ENCODE measurements at places on chromosomes 2 and 18.

DNA sequence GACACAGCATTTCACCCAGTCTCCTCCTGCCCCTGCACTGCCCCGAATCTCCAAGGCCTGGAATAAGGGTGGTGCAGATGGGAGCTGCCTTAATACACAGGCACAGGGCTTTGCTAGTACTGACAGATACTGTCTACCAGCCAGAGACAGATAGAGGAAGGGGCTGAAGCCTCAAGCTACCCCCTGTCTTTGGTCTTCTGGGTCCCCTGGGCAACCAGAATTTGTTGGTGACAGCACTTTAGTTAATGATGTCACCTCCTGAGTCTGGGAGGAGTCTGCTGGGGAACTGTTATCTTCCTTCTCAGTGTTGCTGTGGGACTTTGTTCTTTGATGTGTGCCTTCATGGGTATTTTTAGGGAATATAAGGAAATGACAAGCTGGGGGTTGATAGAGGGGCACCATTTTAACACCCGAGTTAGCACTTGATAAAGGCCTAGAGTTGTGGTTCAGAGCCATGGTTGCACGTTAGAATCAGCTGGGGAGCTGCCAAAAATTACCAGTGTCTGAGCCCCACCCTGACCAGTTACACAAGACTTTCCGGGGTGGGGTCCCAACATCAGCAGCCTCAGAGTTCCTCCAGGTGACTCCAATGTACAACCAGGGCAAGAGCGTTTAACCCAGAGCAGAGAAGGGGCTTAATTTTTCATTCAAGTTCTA, 136.8 kb downstream of the SMAD7 start:
- no peak for DNase-seq

- peak; percentile 35 for DNase-seq
Observed at GRCh38 chr2:118197011-118197675, 108.9 kb downstream of the INSIG2 start.

DNA sequence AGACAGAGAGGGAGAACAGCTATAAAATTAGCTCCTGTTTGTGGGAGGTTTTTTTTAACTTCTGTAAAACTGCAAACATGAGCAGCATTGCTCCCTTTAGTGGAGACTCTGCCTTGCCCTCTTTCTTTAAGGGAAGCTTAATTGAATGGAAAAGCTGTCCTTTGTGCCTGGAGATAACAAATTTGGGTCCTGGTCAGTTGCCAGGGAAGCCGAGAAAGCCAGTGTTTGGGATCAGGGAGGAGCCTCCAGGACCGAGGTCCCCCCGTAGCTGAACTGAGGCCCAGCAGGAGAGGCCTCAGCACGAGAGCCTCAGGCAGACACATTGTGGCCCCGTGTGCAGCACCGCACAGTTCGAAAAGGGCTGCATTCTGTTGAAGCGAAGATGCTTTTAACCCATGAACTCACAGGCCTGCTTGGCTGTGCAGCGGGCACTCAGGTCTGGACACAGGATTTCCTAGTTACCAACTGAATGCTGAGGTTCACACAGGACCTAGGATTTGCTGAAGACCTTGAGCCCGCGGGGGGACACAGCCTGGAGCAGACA, 369.7 kb downstream of the DCDC2C start:
- DNase-seq: no peak

- no peak for DNase-seq
Observed at GRCh38 chr2:79782576-79783452, 270.0 kb downstream of the CTNNA2 start.

- DNase-seq: no peak
Observed at GRCh38 chr2:233672886-233673285, 1.2 kb downstream of the UGT1A9 start.

- no peak for DNase-seq
Observed at GRCh38 chr2:119553687-119554344, 9.6 kb downstream of the CFAP221 start.

DNA sequence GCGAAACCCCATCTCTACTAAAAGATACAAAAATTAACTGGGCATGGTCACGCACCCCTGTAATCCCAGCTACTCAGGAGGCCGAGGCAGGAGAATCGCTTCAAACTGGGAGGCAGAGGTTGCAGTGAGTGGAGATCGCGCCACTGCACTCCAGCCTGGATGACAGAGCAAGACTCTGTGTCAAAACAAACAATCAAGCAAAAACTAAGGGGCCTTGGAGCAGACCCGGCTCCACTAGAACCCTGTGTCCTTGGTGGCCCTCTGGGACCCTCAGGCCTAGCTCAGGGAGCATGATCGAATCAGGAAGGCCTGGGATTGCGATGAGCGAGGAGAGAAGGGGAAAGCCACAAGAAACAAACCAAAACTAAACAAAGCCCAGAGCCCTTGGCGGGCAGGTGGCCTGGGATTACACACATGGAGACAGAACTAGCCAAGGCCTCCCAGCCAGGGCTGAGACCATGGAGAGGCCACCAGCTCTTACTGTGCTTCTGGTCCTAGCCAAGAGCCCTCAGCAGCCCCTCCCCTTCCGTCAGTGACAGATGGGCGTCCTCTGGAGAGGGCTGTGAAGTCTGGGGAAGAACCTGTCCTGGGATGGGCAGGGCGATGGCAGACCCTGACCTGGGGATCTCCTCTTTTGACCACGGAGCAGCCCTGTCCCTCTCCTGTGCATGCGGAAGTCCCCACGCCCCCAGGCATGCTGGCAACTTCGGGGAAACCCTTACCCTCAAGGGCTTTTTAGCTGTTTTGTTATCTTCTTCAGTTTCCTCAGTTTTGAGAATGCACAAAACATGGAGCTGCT, 27.4 kb upstream of the CATIP start:
- DNase-seq: no peak

All from HS-27A (cell line).